ENCODE measurements at places on chromosomes 4 and X.

DNA sequence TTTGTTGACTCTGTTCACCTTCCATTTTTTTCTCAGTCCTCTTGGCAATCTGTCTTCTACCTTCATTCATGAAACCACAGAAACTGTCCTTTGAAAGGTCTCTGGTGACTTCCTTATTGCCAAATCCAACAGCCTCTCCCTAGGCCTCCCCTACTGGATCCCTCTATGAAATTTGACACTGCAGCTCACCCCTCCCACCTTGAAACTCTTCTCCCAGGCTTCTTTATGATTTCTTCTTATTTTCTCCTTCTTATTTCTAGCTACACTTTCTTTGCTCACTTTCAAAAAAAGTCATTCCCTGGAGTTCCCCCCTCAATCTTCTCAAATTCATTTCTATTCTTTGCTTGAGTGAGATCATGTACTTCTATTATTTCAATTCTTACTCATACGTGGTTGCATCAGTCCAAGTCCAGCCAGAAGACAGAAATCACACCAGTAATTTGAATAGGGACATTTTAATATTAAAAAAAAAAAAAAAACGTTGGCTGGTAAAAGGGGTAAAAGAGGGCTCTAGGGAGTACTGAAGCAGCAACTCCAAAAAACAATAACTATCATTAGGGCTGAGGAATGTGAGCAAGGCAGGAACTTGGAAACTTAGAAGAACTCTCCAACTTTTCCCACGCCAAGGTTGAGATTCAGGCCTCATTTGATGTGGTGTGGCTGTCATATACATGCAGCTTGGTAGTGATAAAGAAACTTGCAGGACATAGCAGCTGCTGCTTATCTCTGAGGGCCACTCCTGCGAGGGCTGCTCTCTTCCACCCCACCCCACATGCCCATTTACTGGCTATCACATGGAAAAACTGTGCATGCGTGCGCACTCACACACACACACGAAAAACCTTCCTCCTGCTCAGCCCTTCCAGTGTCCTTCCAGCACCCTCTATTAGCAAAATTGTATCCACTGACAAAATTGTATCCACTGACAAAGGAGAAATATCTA is 169.8 kb upstream of the GALNT7 start:
- no peaks in the 10 kb centered on the region for H3K36me3 ChIP-seq
- no peak overlapping the region for H3K27ac ChIP-seq
- no peak for ATAC-seq
- H3K4me3 ChIP-seq: no peak overlapping the region

DNA sequence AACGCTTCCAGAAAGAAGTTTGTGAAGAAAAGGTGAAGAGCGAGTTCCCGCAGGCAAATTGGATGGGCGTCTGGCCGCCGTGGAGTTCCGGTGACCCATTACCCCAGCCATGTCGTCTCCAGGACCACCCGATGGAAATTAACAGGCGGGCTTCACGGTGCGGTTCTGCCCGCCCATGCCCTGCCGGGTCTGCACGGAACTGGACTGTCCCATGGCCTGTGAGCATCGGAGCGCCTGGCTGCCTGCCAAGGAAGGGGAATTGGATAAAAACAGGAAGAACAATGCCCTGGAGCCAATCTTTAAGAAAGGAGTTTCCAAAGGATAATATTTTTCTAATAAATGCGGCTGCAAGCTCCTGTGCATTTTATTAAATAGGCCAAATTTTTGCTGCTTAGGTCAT is 319.8 kb upstream of the SLC7A11 start:
- no peaks in the 10 kb centered on the region for H3K27me3 ChIP-seq
- no peak for ATAC-seq

- no peaks in the 10 kb centered on the region for H3K27me3 ChIP-seq
- H3K27ac ChIP-seq: no peak overlapping the region
- H3K36me3 ChIP-seq: no peaks in the 10 kb centered on the region
- H3K4me1 ChIP-seq: no peaks in the 10 kb centered on the region
- no peak for ATAC-seq
These were observed 17.7 kb downstream of the PPP4R3C start for GRCh38 chrX:27445438-27445837.

GRCh38 chr4:31482691-31483090 is 762.5 kb downstream of the PCDH7 start:
- no peaks in the 10 kb centered on the region for H3K36me3 ChIP-seq
- H3K4me1 ChIP-seq: no peaks in the 10 kb centered on the region
- no peaks in the 10 kb centered on the region for H3K27me3 ChIP-seq
- ATAC-seq: no peak

DNA sequence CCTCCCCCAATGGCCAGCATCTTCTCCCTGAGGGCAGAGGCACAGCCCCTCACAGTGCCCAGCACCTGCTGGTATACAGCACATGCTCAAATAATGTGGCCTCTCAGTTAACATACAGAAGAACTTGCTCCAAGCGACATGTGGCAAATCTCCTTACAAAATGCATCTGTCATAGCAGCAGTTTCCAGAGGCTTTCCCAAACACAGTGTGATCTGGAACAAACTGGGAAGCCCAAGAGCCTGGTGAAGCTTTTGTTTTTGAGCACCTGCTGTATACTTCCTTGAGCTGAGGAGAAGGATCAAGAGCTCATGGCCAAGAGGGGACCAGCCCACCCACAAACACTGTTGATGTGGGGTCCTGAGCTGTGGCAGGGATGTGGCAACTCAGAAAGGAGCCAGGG is 34.8 kb upstream of the HTRA3 start:
- H3K36me3 ChIP-seq: peaks cover 34% of the 10 kb centered on the region
- H3K27me3 ChIP-seq: no peaks in the 10 kb centered on the region
- ATAC-seq: no peak
- no peak overlapping the region for H3K27ac ChIP-seq
- no peak overlapping the region for H3K4me3 ChIP-seq

DNA sequence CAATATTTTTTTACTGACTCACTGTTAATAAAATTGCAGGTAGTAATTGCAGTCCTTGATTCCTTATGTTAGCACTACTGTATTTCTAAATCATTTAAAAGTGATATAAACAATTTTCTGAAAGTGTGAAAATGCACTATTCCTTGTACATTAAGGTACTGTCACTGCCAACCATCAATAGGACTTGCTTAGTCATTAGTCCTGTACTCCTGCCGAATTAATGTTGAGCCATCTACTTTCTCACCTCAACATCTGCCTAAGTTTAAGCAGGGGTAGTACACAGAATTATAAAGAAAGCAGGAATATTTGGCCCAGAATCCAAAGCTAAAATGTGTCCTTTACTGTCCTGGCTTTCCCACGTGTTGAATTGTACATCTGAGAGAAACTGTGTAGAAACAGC is 87.0 kb upstream of the TRPC3 start:
- no peaks in the 10 kb centered on the region for H3K36me3 ChIP-seq
- no peak overlapping the region for H3K4me3 ChIP-seq
- H3K4me1 ChIP-seq: no peaks in the 10 kb centered on the region
- no peaks in the 10 kb centered on the region for H3K27me3 ChIP-seq
- H3K27ac ChIP-seq: no peak overlapping the region

GRCh38 chr4:108649863-108650211 is 562 bp upstream of the OSTC start:
- ATAC-seq: no peak
- H3K4me3 ChIP-seq: peak overlapping the region; percentile 79
- H3K27ac ChIP-seq: peak overlapping the region; percentile 95
- peaks cover 32% of the 10 kb centered on the region for H3K4me1 ChIP-seq

DNA sequence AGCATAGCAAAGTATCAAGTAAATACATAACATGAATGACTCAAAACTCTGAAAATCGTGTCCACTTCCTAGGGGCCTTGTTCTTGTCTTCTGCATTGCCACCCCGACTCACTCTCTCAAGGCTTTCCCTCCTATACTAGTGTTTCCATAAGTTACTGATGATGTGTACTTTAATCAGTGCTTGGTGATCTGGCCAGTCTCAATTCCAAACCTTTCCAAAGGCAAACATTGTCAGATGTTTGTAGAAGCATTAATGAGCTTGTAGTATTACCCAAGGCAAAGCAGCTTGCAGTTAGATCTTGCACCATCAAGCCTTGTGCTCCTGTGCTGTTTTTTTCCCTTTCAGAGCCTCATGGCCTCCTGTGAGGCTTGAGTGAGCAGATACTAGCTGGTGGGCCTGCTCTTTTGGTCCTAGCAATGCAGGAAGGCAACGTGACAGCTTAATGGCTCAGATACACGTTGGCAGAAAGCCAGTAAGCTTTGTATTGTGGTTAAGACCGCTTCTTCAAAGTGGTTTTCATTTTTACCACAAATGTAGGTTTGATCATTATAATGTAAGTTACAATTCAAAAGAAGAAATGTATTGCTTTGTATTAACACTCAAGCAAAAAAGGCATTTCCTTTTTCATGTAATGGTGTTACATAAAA is 51.8 kb downstream of the RBPJ start:
- H3K36me3 ChIP-seq: peaks cover 21% of the 10 kb centered on the region
- H3K4me1 ChIP-seq: peaks cover 49% of the 10 kb centered on the region
- ATAC-seq: peak; percentile 79
- no peaks in the 10 kb centered on the region for H3K27me3 ChIP-seq
- H3K27ac ChIP-seq: no peak overlapping the region

DNA sequence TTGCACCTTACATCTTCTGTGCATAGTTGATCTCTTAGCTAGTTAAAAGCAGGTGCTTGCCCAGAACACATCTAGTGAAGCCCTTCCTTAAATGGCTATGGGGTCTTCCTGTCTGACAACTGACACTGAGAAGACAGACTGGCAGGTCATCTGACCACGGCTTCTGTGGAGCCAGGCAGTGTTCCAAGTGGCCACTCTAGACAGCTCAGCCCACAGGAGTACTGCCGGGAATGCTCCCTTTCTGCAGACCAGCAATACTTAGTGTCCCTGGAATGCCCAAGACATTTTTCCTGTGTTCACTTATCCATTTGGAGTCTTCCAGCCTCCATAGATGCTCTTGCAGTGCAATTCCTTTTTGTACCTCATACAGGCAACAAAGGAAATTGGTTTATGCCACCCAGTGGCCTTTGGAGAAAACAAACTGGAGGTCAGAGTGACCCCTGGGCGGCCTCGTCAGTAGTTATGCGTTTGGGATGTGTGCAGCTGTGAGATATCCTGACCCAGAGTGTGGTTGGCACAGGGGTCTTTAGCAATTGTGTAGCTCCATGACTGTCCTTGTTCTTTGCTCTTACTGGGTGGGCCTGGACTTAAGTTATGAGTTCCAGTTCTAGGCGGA is 335.5 kb downstream of the ARHGAP10 start:
- H3K36me3 ChIP-seq: no peaks in the 10 kb centered on the region
- no peak overlapping the region for H3K4me3 ChIP-seq
- no peak overlapping the region for H3K27ac ChIP-seq
- H3K4me1 ChIP-seq: no peaks in the 10 kb centered on the region
- ATAC-seq: no peak

GRCh38 chrX:41382714-41383645 is 49.0 kb downstream of the DDX3X start:
- H3K4me3 ChIP-seq: no peak overlapping the region
- H3K4me1 ChIP-seq: no peaks in the 10 kb centered on the region
- H3K27me3 ChIP-seq: no peaks in the 10 kb centered on the region
- H3K27ac ChIP-seq: no peak overlapping the region
- ATAC-seq: no peak

GRCh38 chr4:86380181-86380724 is 20.4 kb upstream of the MAPK10 start:
- no peak for ATAC-seq
- no peaks in the 10 kb centered on the region for H3K36me3 ChIP-seq
- no peak overlapping the region for H3K4me3 ChIP-seq
- no peaks in the 10 kb centered on the region for H3K4me1 ChIP-seq

Data from stimulated activated memory B cell treated with anti-CD40 and anti-IgM and Interleukin-4, amounts not matched to agents 10 μg/mL and 1 μg/mL and 100 μg/mL, for 72 hours (primary cell).